ENCODE measurements at places on chromosomes 1 and 21.

- no peak for DNase-seq
These were observed 9.7 kb downstream of the SMYD3 start for GRCh38 chr1:246497331-246497915.

- DNase-seq, result no peak
These were observed 11.0 kb downstream of the TOR1AIP2 start for GRCh38 chr1:179866616-179867015.

GRCh38 chr1:56535362-56535761, 44.0 kb downstream of the PLPP3 start:
- DNase-seq, result no peak

DNA sequence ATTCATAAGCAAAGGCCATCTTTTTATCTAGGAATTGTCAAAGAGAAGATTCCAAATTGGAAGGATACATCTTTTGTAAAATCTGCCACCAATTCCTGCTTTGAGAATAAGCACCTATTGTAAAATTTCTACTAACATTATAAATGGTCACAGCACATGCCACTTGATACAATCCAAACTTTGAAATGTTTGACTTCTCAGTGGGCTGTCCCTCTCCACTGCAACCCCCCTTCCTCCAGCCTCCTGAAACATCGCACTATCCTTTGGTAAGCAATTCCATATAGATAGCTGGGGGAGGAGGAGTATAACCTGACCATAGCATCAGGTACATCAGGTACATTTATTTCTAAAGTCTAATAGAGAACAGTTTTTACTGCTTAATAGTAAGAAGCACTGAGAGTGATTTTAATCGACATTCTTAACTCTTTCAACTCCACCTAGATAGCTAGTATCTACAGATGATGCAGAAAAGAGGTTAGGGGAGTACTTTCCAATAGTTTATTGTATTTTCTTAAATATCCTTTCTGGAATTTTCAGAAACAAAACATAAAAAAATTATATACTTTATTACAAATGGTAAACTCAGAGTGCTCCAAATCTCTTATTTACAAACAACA, 2.9 kb downstream of the JUN start:
- no peak for DNase-seq

DNA sequence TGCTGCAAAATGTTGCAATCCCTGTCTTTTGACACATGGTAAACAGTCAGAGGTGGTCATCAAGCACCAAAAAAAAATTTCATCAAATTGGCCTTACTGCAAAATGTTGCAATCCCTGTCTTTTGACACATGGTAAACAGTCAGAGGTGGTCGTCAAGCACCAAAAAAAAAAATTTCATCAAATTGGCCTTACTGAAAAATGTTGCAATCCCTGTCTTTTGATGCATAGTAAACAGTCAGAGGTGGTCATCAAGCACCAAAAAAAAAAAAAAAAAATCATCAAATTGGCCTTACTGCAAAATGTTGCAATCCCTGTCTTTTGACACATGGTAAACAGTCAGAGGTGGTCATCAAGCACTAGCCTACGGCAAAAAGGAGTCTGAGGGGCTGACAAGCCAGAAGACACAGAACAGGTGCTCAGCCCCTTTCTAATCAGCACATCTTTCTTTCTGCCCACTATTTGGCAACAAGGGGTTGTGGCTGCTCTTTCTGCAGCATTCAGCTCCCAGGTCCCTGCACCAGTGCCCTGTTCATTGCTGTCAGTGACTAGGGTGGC, 223.8 kb downstream of the KCNH1 start:
- DNase-seq, result no peak

DNA sequence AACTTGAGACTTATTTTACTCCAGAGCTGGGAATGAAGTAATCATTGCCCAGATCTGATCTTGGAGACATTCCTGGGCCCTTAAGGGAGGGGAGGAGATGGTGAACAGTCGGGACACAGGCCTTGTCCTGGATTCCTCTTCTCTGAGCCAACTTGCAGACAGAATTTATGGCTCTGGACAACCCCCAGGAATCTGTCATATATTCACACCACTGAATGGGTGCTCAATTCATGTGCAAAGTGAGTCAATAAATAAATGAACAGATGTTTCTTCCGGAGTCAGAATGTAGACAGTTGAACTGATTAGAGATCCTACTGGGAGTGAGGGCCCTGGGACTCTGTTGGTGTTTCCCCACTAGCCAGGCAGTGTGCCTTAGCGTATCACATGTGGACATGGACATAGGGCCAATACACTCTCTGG, 2.6 kb downstream of the TUFT1 start:
- peak; percentile 79 for DNase-seq

DNA sequence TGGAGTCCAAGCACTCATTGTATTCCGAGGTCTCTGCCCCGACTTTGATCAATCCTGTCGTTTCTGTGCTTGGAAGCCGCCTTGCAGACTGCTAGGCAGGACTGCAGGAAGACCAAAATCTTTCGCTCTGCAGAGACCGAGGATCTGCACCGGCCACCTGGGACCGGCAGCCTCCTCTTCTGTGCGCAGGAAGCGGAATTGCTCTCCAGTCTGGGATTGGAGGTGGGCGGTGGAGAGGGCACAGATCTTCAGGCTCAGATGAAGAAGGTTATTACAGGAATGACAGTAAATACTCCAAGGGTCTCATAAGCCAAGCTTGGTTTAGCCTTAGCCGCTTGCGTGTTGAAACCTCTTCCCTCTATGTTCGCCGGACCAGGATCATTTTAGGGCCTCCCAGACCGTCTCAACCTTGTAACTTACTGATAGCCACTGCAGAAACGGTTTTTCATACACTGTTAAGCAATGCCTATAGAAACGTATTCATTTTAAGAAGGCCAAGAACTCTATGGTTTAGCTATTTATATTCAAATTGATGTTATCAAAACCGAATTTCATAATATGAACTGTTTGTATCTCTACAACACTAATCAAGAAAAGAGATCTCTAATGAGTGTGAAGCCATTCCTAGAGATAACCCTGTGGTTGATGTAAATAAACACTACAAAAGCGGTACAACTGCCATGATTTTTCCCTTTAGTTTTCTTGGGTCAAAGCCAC, 1.1 kb downstream of the MIA3 start:
- no peak for DNase-seq

DNA sequence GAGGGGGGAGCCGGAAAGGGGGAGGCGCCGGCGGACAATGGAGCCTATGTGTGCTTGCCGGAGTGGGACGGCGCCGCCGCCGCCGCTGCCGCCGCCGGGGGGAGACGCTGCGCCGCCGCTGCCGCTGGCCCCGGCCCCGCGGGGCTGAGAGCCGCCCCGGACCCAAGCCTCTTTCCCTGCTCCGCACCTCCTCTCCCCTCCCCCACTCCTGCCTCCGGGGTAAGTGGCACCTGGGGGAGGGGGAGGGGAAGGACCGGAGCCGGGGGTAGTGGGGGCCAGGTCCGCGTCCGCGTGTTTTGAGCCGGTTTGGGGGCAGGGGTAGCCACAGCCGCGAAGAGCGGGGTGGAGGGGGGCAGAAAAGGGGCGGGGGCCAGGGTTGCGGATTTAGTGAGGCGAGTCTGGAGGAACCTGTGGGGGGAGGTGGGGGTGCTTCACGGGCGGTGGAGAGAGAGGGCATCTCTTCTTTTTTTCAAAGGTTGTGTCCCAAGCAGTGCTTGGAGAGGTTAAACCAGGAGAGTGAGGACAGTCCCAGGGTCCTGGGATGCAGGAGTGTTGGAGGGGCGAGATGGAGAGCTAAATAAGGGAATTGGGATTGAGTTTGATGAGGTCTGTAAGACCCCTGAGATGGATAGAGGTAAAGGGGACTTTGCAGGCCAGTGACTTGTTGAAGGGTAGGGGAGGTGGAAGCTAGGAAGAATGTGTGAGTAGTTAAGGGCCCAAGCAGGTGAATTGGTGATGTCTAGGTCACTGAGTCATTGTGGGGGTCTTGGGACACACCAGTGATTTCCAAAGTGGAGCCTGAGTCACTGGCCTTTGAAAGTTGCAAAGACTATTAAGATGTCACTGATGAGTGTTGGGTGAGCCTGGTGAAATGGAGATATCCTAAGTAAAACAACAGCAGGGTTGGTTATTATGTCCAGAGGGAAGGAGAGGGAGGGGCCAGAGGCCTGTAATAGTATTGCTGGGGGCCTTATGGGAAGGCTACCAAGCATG, 59.1 kb downstream of the BCL9 start:
- no peak for DNase-seq

- DNase-seq, result no peak
These were observed 142.7 kb downstream of the FOXD2 start for GRCh38 chr1:47580451-47580995.

DNA sequence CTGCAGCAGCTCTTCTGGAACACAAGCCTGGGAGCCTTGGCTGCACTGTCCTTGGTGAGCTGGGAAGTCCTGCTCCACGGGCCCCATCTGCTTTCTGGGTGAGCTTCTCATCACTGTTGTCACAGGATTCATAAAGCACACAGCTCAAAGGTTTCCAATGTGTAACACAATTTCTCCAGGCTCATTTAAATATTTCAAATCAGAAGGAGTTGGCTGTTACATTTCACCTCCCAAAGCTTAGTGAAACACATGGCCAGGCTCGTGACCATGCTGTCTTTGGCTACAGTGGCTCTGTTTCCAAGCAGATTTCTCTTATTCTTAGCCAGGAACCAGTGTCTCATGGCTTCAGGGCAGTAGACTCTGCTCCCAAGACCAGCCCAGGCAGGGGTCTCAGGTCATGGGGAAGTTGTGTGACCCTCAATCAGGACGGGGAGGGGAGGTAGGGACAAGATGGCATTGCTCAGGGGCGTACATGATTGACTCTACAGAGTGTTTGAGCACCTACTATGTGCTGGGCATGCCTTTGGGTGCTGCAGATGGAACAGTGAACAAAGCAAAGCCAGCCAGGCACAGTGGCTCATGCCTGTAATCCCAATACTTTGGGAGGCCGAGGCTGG, 353.0 kb downstream of the NPHP4 start:
- DNase-seq, result no peak

DNA sequence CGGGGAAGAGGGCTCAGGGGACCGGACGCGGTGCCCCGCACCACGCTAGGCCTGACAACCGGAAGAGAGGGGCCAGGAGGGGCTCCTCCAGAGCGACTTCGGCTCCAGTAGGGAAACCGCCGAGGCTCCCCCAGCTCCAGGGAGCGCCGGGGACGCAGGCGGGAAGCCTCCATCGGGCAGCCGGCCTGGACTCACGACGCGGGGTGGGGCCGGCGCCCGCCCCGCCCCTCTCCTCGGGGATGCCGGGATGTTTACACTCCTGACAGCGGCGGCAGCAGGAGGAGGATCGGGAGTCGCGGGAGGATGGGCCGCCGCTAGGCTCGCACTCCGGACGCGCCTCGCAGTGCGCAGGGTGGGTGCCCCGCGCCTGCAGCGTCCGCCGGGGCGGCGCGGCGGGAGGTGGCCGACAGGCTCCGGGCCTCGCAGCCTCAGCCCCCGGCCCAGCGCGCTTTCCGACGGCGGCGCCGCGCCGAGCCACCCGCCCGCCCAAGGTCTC, at the start of gene NEK7:
TSS of gene NEK7 (plus strand) at position 254 of the 496 bp plus-strand sequence. CDS start 75,583 bp downstream, outside the sequence.
- no peak for DNase-seq

GRCh38 chr1:184930645-184931044, 43.7 kb downstream of the NIBAN1 start:
- DNase-seq, result no peak

- no peak for DNase-seq
These were observed 27.2 kb downstream of the MYOG start for GRCh38 chr1:203058676-203058935.
